ENCODE measurements at places on chromosomes 2 and 18.

- DNase-seq: no peak
Observed at GRCh38 chr18:2978661-2979106, 34.3 kb downstream of the LPIN2 start.

GRCh38 chr2:11213090-11213638, 57.9 kb downstream of the SLC66A3 start:
- DNase-seq: no peak

DNA sequence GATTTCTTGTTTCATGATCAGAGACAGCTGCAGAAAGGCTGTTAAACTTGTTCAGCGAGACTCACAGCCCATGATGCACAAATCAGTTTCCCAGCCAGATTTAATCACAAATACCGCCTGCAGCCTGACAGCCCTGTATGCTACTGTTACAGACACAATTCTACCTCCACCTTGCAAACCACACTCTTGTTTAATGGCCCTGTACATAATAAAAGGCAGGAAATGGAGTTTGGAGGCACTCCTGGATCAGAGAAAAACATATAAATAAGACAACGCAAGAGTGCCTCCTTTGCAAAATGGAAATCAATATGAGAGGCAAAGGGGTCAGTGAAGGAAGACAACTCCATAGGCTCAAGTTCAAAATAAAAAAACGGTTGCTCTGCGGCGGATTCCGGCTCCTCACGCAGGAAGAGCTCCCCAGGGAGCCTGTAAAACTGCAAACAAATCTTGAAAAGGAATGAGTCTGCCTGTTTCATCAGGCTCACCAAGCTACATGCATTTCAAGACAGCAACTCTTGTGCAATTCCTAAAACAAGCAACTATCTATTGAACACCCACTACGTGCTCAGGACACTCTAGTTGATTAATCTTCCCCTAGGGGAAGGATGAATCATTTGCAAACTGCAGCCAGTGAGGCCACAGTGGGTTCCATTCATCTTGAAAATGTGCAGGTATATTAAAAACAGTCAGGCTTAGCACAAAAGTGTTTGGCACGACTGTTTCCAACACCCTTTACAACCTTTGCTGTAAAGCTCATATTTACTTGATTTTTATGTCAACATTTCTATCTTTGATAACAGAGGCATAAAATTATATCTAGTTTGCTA, 37.5 kb downstream of the TBC1D8 start:
- DNase-seq: no peak

- peak; percentile 54 for DNase-seq
Observed at GRCh38 chr2:239779584-239779983, 245.6 kb downstream of the NDUFA10 start.

- no peak for DNase-seq
Observed at GRCh38 chr2:31347319-31347718, 67.2 kb downstream of the XDH start.

GRCh38 chr2:208983486-208983885, 440.4 kb upstream of the MAP2 start:
- DNase-seq: no peak

GRCh38 chr2:64213532-64214275, 69.5 kb upstream of the PELI1 start:
- no peak for DNase-seq

GRCh38 chr2:187319441-187320108, 128.5 kb downstream of the CALCRL start:
- DNase-seq: no peak

- no peak for DNase-seq
Observed at GRCh38 chr2:231611273-231612108, 18.8 kb downstream of the TEX44 start.

GRCh38 chr2:67834482-67834881, 228.3 kb downstream of the C1D start:
- DNase-seq: no peak

DNA sequence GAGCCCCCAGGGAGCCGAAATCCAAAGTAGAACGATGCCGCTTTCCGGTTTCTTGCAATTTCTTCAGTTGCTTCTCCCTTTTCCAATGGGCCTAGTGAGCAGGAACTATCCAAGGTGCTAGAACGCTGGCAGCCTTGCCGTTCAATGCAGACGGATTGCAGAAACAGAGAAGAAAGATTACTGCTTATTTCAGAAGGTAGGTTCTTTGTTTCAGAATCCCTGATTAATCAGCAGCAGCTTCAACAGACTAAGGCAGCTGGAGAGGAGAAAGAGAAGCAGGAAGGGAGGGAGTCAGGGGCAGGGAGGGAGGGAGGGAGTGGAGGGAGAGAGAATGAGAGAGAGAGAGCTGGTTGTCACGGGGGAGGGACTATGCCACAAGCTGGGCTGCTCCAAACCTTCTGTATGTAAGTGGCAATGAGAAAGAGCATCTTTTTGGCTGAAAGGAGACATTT, 576 bp downstream of the NYAP2 start:
- DNase-seq: peak; percentile 79

GRCh38 chr2:190582019-190582418, 47.5 kb upstream of the NEMP2 start:
- DNase-seq: no peak

DNA sequence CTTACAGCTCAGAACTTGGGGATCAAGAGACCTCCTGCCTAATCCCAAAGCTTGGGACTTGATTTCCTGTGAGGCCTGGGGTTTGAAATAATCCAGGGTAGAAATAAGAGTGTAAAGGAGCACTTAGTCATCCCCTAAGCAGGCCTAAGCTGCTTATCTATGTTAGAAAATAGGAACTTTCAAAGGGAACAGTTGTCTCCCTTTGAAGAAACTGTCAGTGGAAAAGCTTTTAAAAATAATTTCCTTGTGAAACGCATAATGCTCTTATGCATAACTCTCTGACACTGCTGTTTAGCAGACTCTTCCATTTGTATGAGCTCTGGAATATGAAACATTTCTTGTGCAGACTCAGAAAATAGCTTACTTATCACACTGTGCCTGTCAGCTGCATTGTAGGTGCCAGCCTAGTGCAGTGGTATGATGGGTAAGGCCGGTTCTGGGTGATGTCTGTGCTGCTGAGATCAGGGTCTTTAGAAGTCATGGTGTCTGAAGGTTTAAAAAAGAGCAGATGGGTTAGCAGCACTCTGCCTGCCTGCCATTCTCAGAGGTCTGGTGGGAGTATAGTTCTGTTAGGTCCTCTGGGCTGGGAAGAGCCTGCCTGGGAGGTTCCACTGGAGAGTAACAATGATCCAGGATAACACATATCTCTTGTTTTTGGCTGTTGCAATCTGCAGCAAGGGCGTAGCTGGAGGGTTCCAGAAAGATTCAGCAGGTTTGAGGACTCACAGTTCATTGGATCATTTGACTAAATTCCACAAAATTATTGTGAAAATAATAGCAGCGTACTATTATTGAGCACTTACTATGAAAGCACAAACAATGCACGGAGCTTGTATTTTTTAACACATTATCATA, 283.2 kb upstream of the MEX3C start:
- DNase-seq: no peak

DNA sequence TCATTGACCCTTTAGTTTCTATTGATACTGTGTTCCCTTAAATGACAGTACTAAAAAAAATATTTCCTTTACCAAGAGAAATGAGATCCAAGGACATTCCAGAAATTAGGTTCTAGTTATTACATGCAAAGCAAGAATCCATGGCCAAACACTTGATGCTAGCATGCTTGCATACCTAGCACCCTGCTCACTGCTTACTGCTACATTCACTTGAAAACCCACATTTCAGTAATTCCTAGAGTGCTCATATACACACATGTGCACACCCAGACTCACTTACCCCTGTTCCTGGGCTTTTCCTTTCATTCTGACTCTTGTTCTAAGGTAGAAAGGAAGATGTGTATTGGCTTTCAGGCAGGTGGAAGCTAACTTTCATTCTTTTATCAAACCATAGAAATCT, 395.9 kb downstream of the THSD7B start:
- DNase-seq: no peak

DNA sequence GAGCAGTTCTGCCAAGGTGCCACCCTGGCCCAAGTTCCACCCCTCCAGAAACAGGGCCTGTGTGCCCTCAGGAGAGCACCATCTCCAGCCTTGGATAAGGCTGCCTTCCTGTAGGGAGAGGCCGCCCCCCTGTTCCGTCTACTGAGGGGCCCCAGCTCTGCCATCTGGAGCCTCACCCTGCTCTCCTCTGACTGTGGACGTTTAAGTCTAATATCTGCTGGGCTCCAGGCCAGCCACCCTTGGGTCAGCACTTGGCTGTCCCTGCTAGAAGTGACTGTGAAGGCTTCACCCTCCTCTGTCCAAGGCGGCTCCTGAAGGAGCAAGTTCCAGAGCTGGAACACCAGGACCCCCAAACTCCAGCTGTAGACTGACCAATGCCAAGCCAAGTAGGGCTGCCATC, 26.3 kb downstream of the RHOB start:
- no peak for DNase-seq

- no peak for DNase-seq
Observed at GRCh38 chr18:37869051-37869450, 303.5 kb upstream of the CELF4 start.

GRCh38 chr2:37569986-37570679, 101.3 kb downstream of the CDC42EP3 start:
- DNase-seq: no peak

- no peak for DNase-seq
Observed at GRCh38 chr18:79136742-79137141, 67.5 kb downstream of the ATP9B start.

DNA sequence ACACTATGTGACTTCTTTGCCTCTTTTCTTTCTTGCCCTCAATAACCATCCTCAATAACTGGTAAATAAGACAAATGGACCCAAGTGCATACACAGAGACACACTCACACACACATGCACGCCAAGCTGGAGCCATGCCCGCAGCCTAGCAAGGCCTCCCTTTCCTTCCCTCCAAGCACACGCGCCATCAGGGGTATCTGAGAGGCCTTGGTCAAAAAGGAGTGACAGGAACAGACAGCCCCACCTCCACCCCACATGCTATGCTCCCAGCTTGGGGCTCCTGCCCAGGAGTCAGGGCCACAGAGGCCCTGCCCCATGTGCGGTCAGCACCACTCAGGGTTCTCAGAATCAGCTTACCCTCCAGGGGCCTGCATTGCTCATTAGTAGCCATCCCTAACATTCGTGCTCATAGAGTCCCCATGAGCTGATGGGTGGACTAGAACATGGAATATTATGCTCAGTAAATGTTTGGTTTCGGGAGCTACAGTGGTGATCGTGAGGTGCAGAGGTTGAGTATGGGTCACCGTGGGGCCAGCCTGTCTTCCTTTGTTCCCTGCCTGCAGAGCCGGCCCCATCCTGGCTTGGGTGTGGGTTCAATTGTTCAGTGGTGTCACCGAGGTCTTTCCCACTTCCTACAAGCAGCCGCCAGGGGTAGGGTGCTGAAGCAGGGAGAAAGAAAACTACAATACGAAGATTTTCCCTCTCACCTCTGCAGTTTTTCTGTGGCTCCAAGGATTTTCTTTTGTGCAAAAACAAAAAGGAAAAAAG, 158.2 kb upstream of the RAB12 start:
- DNase-seq: no peak

GRCh38 chr2:230011617-230012016, 57.1 kb downstream of the SLC16A14 start:
- no peak for DNase-seq

DNA sequence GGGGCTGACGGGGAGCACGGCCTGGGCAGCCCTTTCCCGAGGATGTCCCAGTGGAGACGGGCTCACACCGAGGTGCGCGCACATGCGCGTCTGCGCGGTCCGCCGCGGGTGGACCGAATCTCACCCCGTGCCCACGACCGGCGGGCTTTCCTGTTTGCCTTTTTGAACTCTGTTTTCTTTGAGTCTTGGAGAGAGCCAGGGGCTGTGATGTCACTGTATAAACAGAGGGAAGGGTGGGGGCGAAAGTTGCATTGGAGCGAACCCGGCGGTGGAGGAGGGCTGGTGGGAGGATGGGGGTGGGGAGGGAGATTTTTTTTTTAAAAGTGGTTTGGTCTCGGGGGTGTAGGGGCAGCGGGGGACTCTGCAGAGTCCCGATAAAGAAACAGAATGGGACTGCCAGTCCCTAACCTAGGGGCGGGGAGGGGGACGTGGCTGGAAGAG, 141.2 kb upstream of the CTAGE1 start:
- peak; percentile 82 for DNase-seq
